ENCODE measurements at places on chromosomes 5 and 9. TPM values are rescaled to one million over a fixed set of nuclear protein-coding genes. Genes with fewer than 3 reads are reported as not detected.

- no peaks in the 10 kb centered on the region for H3K27me3 ChIP-seq
- DNase-seq, result no peak
- H3K4me1 ChIP-seq, result no peaks in the 10 kb centered on the region
- H3K27ac ChIP-seq, result no peak overlapping the region
- no peak overlapping the region for H3K4me3 ChIP-seq
- H3K36me3 ChIP-seq, result no peaks in the 10 kb centered on the region
Observed at GRCh38 chr5:173882632-173883031, 5.5 kb upstream of the CPEB4 start.

DNA sequence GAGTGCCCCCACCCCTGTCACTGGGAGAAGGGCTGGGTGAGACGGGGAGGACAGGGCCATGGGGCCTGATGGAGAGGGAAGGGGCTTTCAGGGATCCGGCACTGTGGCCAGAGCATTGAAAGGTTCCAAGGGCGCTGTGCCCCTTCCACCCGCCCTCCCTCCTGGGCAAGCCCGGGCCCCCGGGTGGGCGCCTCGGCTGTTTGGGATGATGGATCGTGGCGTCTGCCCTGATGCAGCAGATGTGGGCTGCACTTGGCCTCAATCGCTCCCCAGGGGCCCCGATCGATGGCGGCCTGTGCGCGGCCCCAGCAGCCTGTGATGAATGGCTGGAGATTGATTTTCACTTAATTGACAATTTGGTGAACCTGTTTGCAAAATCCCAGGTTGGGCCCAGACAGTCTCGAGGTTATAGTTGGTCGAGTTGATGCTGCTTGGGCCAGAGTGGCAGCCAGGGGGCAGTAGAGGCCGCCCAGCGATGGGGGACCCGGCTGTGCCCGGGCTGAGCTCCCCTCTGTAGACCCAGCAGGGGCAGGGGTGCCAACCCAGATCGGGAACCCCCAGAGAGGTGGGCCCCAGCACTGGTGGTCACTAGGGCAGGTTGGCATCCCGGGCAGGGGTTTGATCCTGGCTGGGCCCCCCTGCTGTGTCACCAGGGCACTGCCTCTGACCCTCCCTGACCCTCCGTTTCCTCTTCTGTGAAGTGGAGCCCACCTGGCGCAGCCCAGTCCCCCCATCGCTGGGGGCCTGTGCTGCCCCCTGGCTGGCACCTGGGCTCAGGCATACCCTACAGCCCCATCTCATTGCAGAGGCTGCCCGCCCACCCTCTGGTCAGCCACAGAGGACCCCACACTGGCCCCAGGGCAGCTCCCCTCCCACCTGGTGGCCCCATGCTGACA lies 34.7 kb downstream of the LHX3 start:
- no peak overlapping the region for H3K4me3 ChIP-seq
- no peaks in the 10 kb centered on the region for H3K36me3 ChIP-seq
- no peaks in the 10 kb centered on the region for H3K27me3 ChIP-seq
- H3K27ac ChIP-seq, result no peak overlapping the region

The FAM153A gene
- total RNA-seq, result not detected

GRCh38 chr9:8651070-8651845 lies 851.7 kb upstream of the DMAC1 start:
- H3K4me1 ChIP-seq, result no peaks in the 10 kb centered on the region
- no peak for DNase-seq
- no peak overlapping the region for H3K4me3 ChIP-seq
- H3K27me3 ChIP-seq, result no peaks in the 10 kb centered on the region
- no peaks in the 10 kb centered on the region for H3K36me3 ChIP-seq
- H3K27ac ChIP-seq, result no peak overlapping the region

GRCh38 chr5:149757956-149758355 lies 27.8 kb downstream of the PPARGC1B start:
- H3K4me1 ChIP-seq, result peaks cover 31% of the 10 kb centered on the region
- H3K27ac ChIP-seq, result no peak overlapping the region
- no peak for DNase-seq
- H3K4me3 ChIP-seq, result no peak overlapping the region

DNA sequence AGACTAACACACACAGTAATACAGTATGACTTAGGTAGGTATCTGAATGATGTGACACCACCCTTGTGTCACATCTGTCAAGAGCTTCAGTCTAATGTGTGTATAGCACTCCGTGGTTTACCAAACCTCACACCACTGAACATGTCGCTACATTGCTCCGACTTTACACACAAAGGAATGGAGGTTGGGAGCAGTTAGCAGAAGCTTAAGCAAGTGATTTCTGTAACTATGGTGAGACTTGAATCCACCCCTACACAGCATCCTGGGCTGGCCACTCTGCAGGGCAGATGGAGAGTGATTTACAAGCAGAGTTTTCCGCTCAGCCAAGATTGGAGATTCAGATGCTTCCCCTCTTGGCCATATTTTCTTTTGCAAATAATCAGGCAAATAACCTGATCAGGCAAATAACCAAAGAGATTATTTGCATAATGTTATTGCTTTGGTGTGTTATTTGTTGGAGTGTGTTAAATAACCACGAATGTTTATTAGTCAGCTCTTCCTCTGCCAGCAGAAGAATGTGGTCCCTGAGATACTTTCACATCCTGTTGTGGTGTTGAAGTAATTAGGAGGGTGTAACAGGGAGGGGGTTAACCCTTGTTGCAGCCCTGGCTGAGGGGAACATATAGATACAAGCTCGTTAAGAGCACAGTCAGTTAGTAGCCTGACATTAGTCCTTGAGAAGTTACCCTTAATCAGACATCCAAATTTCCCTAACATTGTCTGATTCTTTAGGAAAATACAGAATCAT lies 92.8 kb downstream of the SNX18 start:
- H3K4me1 ChIP-seq, result no peaks in the 10 kb centered on the region
- H3K36me3 ChIP-seq, result no peaks in the 10 kb centered on the region
- DNase-seq, result no peak
- H3K27ac ChIP-seq, result no peak overlapping the region

DNA sequence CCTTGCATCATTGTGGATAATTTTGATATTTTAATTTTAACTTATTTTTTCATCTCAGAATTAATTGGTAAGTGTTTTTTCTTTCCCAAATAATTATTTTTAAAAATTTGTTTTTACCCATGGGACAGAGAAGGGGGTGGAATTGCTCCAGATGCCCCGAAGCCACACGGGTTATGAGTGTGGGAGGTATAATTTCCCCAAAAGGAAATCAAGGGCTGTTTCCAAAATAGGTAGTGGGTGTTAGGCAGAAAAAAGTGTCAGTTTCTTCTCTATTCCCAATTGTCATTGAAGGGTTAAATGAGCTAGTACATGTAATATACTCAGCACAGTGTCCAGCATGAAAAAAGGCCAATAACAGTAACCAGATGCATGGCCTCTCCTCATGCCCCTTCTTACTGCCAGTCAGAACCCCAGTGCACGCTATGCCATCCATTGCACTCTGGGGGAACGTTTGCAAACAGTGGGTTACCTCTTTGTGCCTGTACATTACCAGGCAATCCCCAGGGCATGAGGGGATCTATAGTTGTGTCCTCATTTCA lies 36.4 kb upstream of the ANGPTL2 start:
- H3K27me3 ChIP-seq, result no peaks in the 10 kb centered on the region
- H3K4me1 ChIP-seq, result peaks cover 4% of the 10 kb centered on the region
- no peak for DNase-seq
- no peak overlapping the region for H3K27ac ChIP-seq

DNA sequence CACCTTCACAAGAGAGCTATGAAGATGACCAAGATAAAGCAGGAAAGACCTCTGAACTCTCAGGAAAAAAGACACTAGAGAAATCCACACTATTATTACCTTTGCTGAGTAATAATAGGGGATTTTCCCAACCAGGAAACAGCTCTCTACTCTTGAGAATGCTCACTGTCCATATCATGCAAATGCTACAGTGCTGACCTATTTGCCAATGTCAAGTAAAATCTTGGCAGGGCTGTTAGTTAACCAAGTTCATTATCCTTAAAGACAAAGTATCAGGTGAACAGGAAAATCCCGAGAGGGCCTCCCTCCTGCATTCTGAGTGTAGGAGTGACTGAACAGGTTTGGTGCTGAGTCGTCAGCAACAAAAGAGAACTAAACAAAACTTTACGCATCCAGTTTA lies 306.6 kb downstream of the ACTL7B start:
- no peak for DNase-seq
- H3K27me3 ChIP-seq, result no peaks in the 10 kb centered on the region
- no peak overlapping the region for H3K27ac ChIP-seq
- no peaks in the 10 kb centered on the region for H3K36me3 ChIP-seq
- H3K4me3 ChIP-seq, result no peak overlapping the region

DNA sequence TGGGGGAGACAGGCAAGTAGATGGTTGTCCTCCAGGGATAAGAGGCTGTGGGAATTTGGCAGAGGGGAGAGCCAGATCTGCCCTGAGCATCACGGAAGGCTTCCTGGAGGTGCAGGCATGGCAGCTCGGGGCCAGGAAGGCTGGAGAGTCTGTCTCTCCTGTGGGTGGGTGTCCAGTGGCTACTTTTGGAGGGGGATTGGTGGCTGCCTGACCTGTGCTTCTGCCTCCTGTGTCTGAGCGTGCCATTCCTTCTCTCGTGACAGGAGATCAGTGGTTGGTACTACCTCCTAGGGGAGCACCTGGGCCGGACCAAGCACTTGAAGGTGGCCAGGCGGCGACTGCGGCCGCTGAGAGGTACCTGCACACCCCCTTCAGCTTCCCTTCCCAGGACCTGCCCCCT lies 33.5 kb downstream of the RGS3 start:
- H3K27me3 ChIP-seq, result no peaks in the 10 kb centered on the region
- H3K4me1 ChIP-seq, result no peaks in the 10 kb centered on the region
- H3K27ac ChIP-seq, result no peak overlapping the region
- H3K36me3 ChIP-seq, result no peaks in the 10 kb centered on the region
- no peak for DNase-seq
- H3K4me3 ChIP-seq, result no peak overlapping the region

- no peak overlapping the region for H3K27ac ChIP-seq
- no peaks in the 10 kb centered on the region for H3K27me3 ChIP-seq
- no peaks in the 10 kb centered on the region for H3K4me1 ChIP-seq
- H3K36me3 ChIP-seq, result no peaks in the 10 kb centered on the region
- no peak overlapping the region for H3K4me3 ChIP-seq
Observed at GRCh38 chr5:132396589-132397031, 27.1 kb downstream of the SLC22A5 start.

The ADAMTS2 gene
- 0.13 TPM for total RNA-seq

GRCh38 chr5:34533582-34534522 lies 122.3 kb upstream of the RAI14 start:
- H3K36me3 ChIP-seq, result no peaks in the 10 kb centered on the region
- H3K4me3 ChIP-seq, result no peak overlapping the region
- peaks cover 7% of the 10 kb centered on the region for H3K27me3 ChIP-seq
- no peak for DNase-seq
- no peaks in the 10 kb centered on the region for H3K4me1 ChIP-seq

The PRRC2B gene
- total RNA-seq, result 200 TPM

DNA sequence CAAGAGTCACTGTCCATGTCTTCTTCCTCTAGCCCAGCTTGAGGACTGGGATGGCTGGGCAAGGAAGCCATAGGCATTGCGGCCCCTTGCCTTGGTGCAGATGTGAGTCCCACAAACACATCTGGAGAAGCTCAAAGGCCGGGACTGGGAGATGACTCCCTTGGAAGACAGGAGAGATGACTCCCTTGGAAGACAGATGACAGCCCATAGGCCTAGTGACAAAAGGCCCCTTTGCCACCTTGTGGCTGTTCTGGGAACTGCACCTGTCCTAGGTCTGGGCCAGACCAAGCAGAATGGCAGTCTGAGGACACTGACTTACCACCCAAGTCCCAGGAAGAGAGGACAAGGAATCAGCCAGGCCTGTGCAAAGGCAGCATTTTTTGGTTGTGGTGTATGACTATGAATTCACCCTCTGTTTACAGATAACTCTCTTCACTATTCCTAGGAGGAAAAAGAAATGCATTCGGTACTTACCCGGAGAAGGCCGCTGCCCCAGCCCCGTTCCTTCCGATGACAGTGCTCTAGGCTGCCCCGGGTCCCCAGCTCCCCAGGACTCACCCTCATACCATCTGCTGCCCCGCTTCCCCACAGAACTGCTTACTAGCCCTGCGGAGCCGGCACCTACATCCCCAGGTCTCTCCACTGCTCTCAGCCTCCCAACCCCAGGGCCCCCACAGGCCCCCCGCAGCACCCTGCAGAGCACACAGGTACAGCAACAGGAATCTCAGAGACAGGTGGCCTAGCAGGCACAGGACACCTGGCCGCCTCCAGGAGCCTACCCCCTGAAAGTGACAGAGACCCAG lies 30.8 kb downstream of the SKP1 start:
- peak; percentile 69 for DNase-seq
- peaks cover 6% of the 10 kb centered on the region for H3K4me1 ChIP-seq
- H3K27me3 ChIP-seq, result no peaks in the 10 kb centered on the region
- no peak overlapping the region for H3K27ac ChIP-seq
- H3K4me3 ChIP-seq, result no peak overlapping the region

The PCDHA11 gene
- 0.08 TPM for total RNA-seq

DNA sequence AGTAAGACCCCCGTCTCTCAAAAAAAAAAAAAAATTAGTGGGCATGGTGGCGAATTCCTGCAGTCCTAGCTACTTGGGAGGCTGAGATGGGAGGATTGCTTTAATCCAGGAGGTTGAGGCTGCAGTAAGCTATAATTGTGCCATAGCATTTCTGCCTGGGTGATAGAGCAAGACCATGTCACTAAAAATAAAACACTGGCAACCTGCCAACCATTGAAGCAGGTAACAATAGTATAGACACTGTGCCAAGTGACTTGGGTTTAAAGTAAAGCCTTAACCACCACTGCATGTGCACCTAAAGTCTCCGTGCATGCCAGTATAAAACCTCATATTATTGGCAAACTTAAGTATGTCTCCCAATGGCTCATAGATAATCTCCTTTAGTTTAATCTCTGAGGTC lies 3.4 kb upstream of the APBA1 start:
- H3K36me3 ChIP-seq, result no peaks in the 10 kb centered on the region
- H3K27me3 ChIP-seq, result peaks cover 3% of the 10 kb centered on the region
- H3K4me1 ChIP-seq, result no peaks in the 10 kb centered on the region
- no peak for DNase-seq
- H3K27ac ChIP-seq, result no peak overlapping the region

The PLAA gene
- 13.3 TPM for total RNA-seq

The PTPA gene
- 114 TPM for total RNA-seq

The CACNA1B gene
- 0.49 TPM for total RNA-seq

DNA sequence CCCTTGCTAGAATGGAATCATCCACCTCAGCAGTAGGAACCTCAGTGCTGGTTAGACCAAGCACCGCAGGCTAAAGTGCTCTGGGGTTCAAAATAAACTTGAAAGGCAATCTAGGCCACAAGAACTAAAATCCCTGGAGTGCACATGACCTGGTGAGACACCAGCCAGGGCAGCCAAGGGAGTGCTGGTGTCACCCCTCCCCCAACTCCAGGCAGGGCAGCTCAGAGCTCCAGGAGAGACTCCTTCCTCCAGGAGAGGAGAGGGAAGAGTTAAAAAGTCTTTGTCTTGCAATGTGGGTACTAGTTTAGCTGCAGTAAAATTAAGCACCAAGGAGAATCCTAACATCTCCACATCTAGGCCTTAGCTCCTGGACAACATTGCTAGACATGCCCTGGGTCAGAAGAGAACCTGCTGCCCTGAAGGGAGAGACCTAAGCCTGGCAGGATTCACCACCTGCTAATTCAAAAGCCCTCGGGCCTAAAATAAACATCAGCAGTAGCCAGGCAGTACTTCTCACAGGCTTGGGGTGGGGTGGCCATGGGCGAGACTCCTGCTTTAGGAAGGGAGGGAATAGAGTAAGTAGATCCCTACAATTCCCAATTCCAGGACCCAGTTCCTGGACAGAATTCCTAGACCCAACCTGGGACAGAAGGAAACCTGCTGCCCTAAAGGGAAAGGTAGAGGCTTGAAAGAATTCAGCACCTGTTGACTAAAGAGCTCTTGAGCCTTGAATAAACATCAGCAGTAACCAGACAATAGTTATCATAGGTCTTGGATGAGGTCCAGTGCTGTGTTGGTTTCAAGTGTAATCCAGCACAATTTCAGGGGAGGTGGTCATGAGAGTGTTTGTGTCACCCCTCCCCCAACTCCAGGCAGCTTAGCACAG lies 25.8 kb downstream of the UGT3A2 start:
- no peak overlapping the region for H3K27ac ChIP-seq
- H3K27me3 ChIP-seq, result no peaks in the 10 kb centered on the region
- no peak overlapping the region for H3K4me3 ChIP-seq
- no peaks in the 10 kb centered on the region for H3K36me3 ChIP-seq
- no peak for DNase-seq
- H3K4me1 ChIP-seq, result no peaks in the 10 kb centered on the region

Measured in Panc1 (cell line).